ENCODE measurements at places on chromosomes 1 and 21.

DNA sequence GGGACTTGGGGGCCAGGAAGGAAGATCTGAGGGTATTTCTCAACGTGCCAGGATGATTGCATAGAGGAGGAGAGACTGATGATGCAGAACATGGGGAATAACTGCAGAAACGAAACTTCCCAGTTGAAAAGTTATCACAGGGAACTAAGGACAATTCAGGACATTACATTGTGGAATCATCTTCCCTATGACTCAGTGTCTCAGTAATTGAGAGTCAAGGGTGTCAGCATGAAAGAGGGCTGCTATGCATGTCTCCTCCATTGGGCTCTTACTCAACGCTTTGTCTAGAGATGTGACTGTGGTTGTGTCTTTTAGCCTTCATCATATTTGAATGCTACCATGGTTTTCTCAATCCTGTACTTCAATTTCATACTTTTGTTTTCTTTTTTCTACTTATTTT, 48.9 kb upstream of the PTGFR start:
- DNase-seq = no peak
- H3K27ac ChIP-seq = no peak overlapping the region
- no peak overlapping the region for H3K4me3 ChIP-seq
- H3K27me3 ChIP-seq = no peaks in the 10 kb centered on the region

GRCh38 chr1:237145379-237146135, 103.6 kb downstream of the RYR2 start:
- H3K4me1 ChIP-seq = peaks cover 6% of the 10 kb centered on the region
- H3K27me3 ChIP-seq = peaks cover 3% of the 10 kb centered on the region
- H3K4me3 ChIP-seq = no peak overlapping the region
- no peak for DNase-seq
- no peaks in the 10 kb centered on the region for H3K36me3 ChIP-seq
- no peak overlapping the region for H3K27ac ChIP-seq

DNA sequence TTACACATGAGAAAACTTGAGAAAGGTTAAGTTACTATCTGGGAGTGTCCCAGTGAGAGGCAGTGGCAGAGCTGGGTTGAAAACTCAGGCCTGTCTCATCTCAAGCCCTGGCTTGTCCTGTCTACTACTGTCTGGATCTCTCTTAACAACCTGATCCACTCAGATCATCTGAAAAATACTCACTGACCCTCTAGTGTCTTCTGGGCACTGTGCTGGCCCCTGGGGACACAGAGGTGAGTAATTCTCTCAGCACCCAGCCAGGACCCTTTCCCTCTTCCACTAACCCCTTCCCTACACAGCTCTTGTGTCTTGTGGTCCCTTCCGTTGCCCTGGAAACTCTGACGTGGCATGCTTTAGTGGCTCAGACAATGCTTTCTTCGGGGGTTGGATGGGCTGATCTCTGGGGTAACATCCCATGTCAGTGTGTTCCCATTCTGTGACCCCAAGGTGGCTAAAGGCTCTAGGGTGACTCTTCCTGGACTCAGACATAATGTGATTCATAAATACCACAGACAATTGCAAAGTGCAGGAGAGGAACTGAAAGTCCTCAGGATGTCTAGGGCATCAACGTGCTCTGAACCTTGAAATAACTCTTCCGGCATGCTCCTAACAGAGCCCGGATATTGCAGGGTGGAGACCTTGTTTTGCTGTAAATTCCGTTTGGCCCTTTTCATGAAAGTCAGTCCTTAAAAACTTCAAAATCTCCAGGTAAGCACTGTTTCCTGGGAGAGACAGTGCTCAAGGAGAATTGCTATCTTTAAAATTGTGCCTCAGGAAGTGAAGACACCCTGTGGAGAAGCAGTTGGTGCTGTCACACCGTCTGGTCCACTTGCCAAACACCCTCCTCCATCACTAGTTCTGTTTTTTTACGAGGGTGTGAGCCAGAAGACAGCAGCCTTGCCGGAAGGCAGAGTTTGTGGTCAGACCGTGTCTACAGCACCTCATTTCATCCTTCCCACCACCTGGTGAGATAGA, 4.0 kb downstream of the SHISAL2A start:
- peaks cover 33% of the 10 kb centered on the region for H3K27me3 ChIP-seq
- H3K4me3 ChIP-seq = no peak overlapping the region
- H3K27ac ChIP-seq = no peak overlapping the region
- no peaks in the 10 kb centered on the region for H3K36me3 ChIP-seq
- DNase-seq = no peak

- DNase-seq = no peak
- H3K27ac ChIP-seq = no peak overlapping the region
- H3K36me3 ChIP-seq = no peaks in the 10 kb centered on the region
- no peaks in the 10 kb centered on the region for H3K4me1 ChIP-seq
These were observed 21.3 kb upstream of the ASB17 start for GRCh38 chr1:75953461-75953860.

DNA sequence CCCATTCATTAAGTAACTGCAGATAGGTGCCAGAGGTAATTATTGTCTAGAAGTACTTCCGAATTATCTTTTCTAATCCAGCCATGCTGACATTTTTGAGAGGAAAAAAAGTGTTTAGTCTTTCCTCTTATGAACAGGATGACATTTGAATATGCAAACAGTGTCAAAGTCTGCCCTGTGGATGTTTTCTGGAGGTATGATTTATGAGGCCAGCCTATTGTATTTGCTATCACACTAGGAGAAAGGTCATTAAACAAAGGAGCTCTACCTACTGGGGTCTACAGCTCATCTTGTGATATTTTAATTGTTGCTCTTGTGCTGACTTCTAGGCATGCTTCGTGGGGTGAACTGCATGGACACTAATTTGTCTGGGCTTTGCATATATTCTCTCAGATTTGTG, 559.7 kb upstream of the CAMK1G start:
- no peak overlapping the region for H3K27ac ChIP-seq
- peaks cover 8% of the 10 kb centered on the region for H3K36me3 ChIP-seq
- no peaks in the 10 kb centered on the region for H3K27me3 ChIP-seq
- DNase-seq = no peak
- no peak overlapping the region for H3K4me3 ChIP-seq
- peaks cover 7% of the 10 kb centered on the region for H3K4me1 ChIP-seq

GRCh38 chr1:208526613-208527125, 282.5 kb upstream of the PLXNA2 start:
- H3K36me3 ChIP-seq = no peaks in the 10 kb centered on the region
- DNase-seq = no peak

- DNase-seq = no peak
- H3K36me3 ChIP-seq = no peaks in the 10 kb centered on the region
- H3K4me3 ChIP-seq = no peak overlapping the region
- no peak overlapping the region for H3K27ac ChIP-seq
These were observed 220.5 kb downstream of the COL24A1 start for GRCh38 chr1:85936057-85936456.

DNA sequence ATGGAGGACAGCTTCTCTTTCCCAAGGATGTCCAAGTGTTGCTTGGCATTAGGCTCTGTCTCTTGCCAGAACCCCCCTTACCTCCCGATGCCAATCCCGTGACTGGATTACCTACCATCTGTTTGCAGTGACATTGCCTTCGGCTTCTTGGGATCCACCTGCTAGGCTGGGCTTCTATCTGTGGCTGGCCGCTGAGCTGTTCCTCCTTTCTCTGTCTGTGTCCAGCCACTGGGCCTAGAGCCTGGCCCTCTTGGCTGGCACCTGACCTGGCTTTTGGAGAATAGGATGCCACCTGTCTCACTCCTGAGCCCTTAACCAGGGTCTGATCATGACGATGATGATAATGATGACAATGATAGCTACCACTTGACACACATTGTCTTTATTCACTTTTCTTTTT, 41.6 kb upstream of the STUM start:
- peaks cover 40% of the 10 kb centered on the region for H3K27me3 ChIP-seq
- H3K27ac ChIP-seq = no peak overlapping the region
- no peak overlapping the region for H3K4me3 ChIP-seq

DNA sequence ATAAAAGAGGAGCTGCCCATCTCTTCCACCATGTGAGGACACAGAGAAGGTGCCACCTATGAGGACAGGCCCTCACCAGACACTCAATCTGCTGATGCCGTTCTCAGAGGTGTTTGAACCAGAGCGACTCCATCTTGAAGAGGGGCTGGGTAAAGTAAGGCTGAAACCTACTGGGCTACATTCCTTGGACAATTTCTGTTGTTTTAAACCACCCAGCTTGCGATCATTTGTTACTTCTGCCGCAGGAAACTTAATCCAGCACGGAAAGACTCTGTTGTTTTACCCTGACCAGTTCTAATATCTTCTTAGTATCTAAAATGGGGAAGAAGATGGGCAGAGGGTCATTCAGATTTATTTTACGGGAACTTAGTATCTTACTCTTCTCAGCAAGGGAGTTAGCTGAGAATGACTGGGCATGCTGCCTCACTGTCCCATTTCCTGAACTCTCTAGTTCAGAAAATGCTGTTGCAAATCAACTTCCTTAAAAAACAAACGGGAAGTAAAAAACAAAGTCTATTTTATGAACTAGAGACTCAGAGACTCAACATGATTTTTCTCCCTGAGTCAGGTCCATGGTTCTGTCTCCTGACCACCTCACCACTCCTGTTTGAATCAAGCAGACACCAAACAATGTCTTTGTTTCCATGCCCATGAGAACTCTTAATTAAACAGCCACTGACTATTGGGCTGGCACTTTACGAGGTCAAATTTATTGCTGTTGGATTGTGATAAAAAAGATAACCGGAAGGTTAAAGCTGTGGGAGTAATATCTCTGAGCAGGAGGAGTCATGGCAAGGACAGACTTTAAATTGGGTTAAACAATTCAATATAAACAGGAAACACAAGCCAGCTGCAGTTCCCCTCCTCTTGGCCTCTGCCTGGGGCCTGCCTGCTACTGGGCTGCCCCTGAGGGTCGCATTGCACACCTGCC, 23.8 kb upstream of the IFNAR1 start:
- H3K27ac ChIP-seq = peak overlapping the region; percentile 50
- peaks cover 22% of the 10 kb centered on the region for H3K4me1 ChIP-seq
- H3K4me3 ChIP-seq = no peak overlapping the region
- H3K36me3 ChIP-seq = peaks cover 8% of the 10 kb centered on the region

DNA sequence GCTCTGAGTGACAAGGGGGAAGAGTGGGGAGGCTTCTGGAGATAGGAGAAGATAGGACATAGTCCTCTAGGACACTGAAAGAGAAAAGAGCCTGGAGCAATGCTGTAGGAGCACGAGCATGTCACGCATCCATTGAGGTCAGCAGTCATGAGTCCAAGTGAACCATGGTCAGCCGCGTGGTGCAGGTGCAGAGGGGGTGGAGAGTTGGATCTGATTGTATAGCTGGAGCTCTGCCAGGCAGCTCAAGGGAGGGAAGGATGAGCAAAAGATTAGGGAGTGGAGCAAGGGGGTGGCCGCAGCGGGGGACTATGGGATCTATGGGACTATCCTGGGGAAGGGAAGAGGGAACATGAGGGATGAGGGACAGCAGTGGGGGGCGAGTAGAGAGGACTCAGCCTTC, 14.0 kb downstream of the PADI1 start:
- no peak overlapping the region for H3K4me3 ChIP-seq
- no peak for DNase-seq
- peaks cover 13% of the 10 kb centered on the region for H3K27me3 ChIP-seq
- no peak overlapping the region for H3K27ac ChIP-seq
- H3K4me1 ChIP-seq = peaks cover 16% of the 10 kb centered on the region
- H3K36me3 ChIP-seq = no peaks in the 10 kb centered on the region

- no peak overlapping the region for H3K4me3 ChIP-seq
- no peaks in the 10 kb centered on the region for H3K27me3 ChIP-seq
- H3K27ac ChIP-seq = no peak overlapping the region
These were observed 79.3 kb downstream of the MAP3K7CL start for GRCh38 chr21:29209696-29210095.

Measured in type B pancreatic cell (in vitro differentiated cells).